ENCODE measurements at places on chromosomes 5 and 9. TPM values are rescaled to one million over a fixed set of nuclear protein-coding genes. Genes with fewer than 3 reads are reported as not detected.

The C9 gene
- not detected for total RNA-seq

- no peaks in the 10 kb centered on the region for H3K4me1 ChIP-seq
- no peak overlapping the region for H3K27ac ChIP-seq
- H3K4me3 ChIP-seq = no peak overlapping the region
Measured at GRCh38 chr5:128631771-128632170, 93.7 kb upstream of the FBN2 start.

The TMEM252 gene
- not detected for total RNA-seq

The SVEP1 gene
- total RNA-seq = not detected

GRCh38 chr9:112218908-112219307 lies 43.8 kb upstream of the SUSD1 start:
- DNase-seq = peak; percentile 13
- no peak overlapping the region for H3K4me3 ChIP-seq
- H3K4me1 ChIP-seq = peaks cover 35% of the 10 kb centered on the region

The MAST4 gene
- 5.4 TPM for total RNA-seq

GRCh38 chr5:115392611-115393010 lies 96.2 kb upstream of the CCDC112 start:
- peaks cover 3% of the 10 kb centered on the region for H3K27me3 ChIP-seq
- no peaks in the 10 kb centered on the region for H3K36me3 ChIP-seq
- no peak overlapping the region for H3K4me3 ChIP-seq
- H3K4me1 ChIP-seq = no peaks in the 10 kb centered on the region
- no peak overlapping the region for H3K27ac ChIP-seq
- no peak for DNase-seq

The CTXN3 gene
- not detected for total RNA-seq

- no peaks in the 10 kb centered on the region for H3K27me3 ChIP-seq
- H3K36me3 ChIP-seq = no peaks in the 10 kb centered on the region
- H3K4me1 ChIP-seq = no peaks in the 10 kb centered on the region
Measured at GRCh38 chr5:90802474-90803317, 244.1 kb downstream of the ADGRV1 start.

The HAPLN1 gene
- not detected for total RNA-seq

The FAM221B gene
- total RNA-seq = not detected

GRCh38 chr5:22751536-22751935 lies 101.6 kb downstream of the CDH12 start:
- H3K36me3 ChIP-seq = no peaks in the 10 kb centered on the region
- no peak overlapping the region for H3K27ac ChIP-seq
- no peaks in the 10 kb centered on the region for H3K27me3 ChIP-seq
- H3K4me1 ChIP-seq = no peaks in the 10 kb centered on the region
- no peak for DNase-seq
- no peak overlapping the region for H3K4me3 ChIP-seq

The SLC25A48 gene
- total RNA-seq = not detected

DNA sequence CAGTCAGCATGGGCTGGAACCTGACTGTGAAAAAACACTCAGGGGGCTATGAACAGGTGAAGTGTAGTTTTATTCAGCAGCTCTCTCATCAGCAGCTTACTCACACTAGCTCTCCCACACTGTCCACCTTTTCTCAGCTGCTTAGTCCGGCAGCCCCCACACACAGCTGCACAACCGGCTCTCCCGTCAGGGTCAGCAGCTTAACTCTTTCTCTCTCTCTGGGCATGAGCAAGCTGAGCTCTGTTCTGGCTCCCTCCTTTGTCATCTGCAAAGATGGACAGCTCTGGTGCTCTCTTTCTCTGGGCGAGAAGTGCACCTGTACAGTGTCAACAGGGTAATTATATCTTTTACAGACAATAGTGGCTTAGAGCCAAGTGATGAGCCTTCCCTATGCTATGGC lies 8.2 kb downstream of the DMAC1 start:
- H3K27me3 ChIP-seq = no peaks in the 10 kb centered on the region
- H3K36me3 ChIP-seq = peaks cover 32% of the 10 kb centered on the region
- no peak overlapping the region for H3K4me3 ChIP-seq
- peaks cover 4% of the 10 kb centered on the region for H3K4me1 ChIP-seq

GRCh38 chr5:113373426-113373825 lies 61.4 kb downstream of the TSSK1B start:
- peaks cover 13% of the 10 kb centered on the region for H3K4me1 ChIP-seq
- H3K36me3 ChIP-seq = no peaks in the 10 kb centered on the region
- peaks cover 28% of the 10 kb centered on the region for H3K27me3 ChIP-seq
- H3K27ac ChIP-seq = no peak overlapping the region

The ORM2 gene
- not detected for total RNA-seq

The TRAPPC13 gene
- total RNA-seq = 17.0 TPM

GRCh38 chr9:96279932-96280331 lies 22.0 kb downstream of the HSD17B3 start:
- no peak overlapping the region for H3K4me3 ChIP-seq
- no peaks in the 10 kb centered on the region for H3K4me1 ChIP-seq
- no peak overlapping the region for H3K27ac ChIP-seq
- DNase-seq = no peak

DNA sequence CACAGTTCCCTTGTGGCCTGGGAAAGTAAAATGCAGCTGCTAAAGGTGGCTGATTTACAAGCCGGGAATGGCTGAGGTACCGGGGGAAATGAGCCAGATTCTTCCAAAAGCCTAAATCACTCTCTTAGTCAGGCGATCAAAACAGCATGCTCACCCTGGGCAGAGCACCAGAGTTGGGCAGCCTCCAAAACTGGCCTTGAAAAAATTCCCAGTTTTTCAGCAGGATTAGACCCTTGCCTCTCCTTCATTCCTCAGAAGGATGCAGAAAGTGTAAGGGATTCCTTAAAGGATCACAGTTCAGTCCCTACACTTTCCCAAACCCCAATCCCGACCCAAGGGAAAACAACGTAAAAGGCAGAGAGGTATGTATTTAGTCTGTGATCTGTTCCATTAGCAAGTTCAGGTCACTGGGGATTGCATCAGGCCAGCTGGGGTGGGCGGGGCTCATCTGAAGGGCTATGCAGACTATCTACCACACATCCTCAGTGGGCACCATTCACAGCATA lies 16.9 kb downstream of the TMEM174 start:
- no peaks in the 10 kb centered on the region for H3K36me3 ChIP-seq
- no peak for DNase-seq
- H3K4me3 ChIP-seq = no peak overlapping the region

GRCh38 chr9:99011161-99011709 lies 67.5 kb downstream of the COL15A1 start:
- H3K36me3 ChIP-seq = peaks cover 19% of the 10 kb centered on the region
- peaks cover 6% of the 10 kb centered on the region for H3K27me3 ChIP-seq
- no peak overlapping the region for H3K4me3 ChIP-seq
- peaks cover 11% of the 10 kb centered on the region for H3K4me1 ChIP-seq
- no peak overlapping the region for H3K27ac ChIP-seq
- no peak for DNase-seq

DNA sequence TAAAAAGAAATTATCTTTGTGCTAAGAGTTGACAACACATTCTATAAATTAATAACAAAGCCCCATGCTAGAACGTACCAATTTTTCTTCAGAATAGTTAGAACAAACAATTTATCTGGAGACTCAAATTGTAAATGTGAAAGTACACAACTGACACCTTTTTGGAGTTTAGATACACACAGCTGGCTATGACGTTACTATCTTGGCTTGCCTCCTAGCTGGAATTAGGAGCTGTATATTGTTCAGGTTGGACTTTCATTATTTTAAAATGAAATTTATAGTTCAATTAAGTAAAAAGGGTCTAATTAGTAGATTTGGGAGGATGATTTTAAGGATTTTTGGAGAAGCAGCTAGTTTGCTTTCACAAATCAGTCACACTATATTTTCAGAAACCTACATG lies 393.9 kb upstream of the RIOK2 start:
- no peak for DNase-seq
- no peaks in the 10 kb centered on the region for H3K4me1 ChIP-seq
- H3K27me3 ChIP-seq = no peaks in the 10 kb centered on the region
- no peaks in the 10 kb centered on the region for H3K36me3 ChIP-seq
- H3K4me3 ChIP-seq = no peak overlapping the region

DNA sequence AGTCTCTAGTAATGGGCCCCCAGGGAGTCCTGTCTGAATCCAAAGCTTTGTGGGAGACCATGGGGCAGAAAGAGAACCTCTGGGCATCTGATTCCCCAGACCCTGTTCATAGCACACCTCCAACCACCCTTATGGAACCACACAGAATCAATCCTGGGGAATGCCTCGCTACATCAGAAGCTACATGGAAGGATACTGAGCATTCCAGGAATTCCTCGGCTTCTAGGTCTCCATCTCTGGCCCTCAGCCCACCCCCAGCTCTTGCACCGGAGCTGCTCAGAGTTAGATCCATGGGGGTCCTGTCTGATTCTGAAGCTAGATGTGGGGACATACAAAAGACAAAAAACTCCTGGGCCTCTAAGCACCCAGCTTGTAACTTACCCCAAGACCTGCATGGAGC lies 28.4 kb downstream of the VCP start:
- no peak overlapping the region for H3K4me3 ChIP-seq
- DNase-seq = no peak
- H3K27ac ChIP-seq = no peak overlapping the region
- no peaks in the 10 kb centered on the region for H3K4me1 ChIP-seq
- H3K27me3 ChIP-seq = no peaks in the 10 kb centered on the region

The TTLL11 gene
- total RNA-seq = 2.4 TPM

GRCh38 chr9:127985011-127985410 lies 4.2 kb upstream of the EEIG1 start:
- no peaks in the 10 kb centered on the region for H3K27me3 ChIP-seq
- H3K4me1 ChIP-seq = peaks cover 28% of the 10 kb centered on the region
- H3K36me3 ChIP-seq = no peaks in the 10 kb centered on the region
- H3K27ac ChIP-seq = no peak overlapping the region
- H3K4me3 ChIP-seq = no peak overlapping the region
- no peak for DNase-seq

The OMD gene
- not detected for total RNA-seq

DNA sequence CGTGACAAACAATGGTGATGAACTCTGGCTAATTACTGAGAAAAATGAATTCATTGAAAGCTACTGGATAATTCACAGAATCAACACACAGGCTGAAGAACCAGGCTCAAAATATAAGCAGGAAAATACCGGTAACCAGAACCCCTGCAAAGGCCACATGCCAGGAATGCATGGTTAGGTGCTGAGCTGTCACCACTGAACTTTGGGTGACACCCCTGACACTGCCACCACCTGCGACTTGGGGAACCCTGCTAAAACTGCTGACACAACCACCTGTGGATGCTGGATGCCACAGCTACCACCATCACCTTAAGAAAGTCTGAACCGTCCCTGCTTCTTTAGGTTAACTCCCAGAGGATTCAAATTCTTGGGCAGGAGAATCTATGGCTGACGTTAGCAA lies 72.0 kb upstream of the NR4A3 start:
- no peaks in the 10 kb centered on the region for H3K36me3 ChIP-seq
- H3K4me1 ChIP-seq = no peaks in the 10 kb centered on the region
- H3K27me3 ChIP-seq = peaks cover 15% of the 10 kb centered on the region

The ABO gene
- total RNA-seq = 0.14 TPM

DNA sequence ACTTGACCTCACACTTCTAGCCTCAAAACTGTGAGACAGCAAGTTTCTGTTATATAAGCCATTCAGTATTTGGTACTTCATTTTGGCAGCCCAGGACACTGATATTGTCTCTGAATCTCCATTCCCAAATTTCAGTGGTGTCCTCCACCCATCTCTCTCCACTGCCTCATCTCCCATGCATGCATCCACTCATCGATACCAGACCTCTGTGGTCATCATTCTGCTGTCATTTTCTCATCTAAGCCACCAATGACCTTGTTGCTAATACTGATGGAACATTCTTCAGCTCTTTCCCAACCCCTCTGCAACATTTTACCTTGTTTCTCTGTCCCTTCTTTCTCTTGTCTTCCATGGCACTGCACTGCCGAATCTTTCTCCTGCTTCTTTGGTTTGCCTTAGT lies 221.8 kb downstream of the SNX18 start:
- peaks cover 22% of the 10 kb centered on the region for H3K4me1 ChIP-seq
- H3K27ac ChIP-seq = no peak overlapping the region
- H3K27me3 ChIP-seq = peaks cover 16% of the 10 kb centered on the region
- H3K36me3 ChIP-seq = no peaks in the 10 kb centered on the region
- DNase-seq = no peak
- no peak overlapping the region for H3K4me3 ChIP-seq

The MARCOL gene
- not detected for total RNA-seq

The RASGEF1C gene
- not detected for total RNA-seq

- H3K4me1 ChIP-seq = peaks cover 9% of the 10 kb centered on the region
- H3K36me3 ChIP-seq = peaks cover 53% of the 10 kb centered on the region
- H3K4me3 ChIP-seq = no peak overlapping the region
- H3K27me3 ChIP-seq = no peaks in the 10 kb centered on the region
Measured at GRCh38 chr9:124399968-124400940, 15.0 kb downstream of the PSMB7 start.

GRCh38 chr5:56330167-56330566 lies 97.0 kb upstream of the ANKRD55 start:
- H3K36me3 ChIP-seq = peaks cover 25% of the 10 kb centered on the region
- no peaks in the 10 kb centered on the region for H3K27me3 ChIP-seq
- peak overlapping the region; percentile 89 for H3K27ac ChIP-seq
- peak overlapping the region; percentile 34 for H3K4me3 ChIP-seq
- peaks cover 56% of the 10 kb centered on the region for H3K4me1 ChIP-seq

The RAB3C gene
- total RNA-seq = not detected

GRCh38 chr5:81161012-81161601 lies 72.0 kb upstream of the CKMT2 start:
- H3K36me3 ChIP-seq = no peaks in the 10 kb centered on the region
- no peak overlapping the region for H3K4me3 ChIP-seq
- no peak for DNase-seq
- H3K4me1 ChIP-seq = peaks cover 18% of the 10 kb centered on the region
- no peaks in the 10 kb centered on the region for H3K27me3 ChIP-seq
- H3K27ac ChIP-seq = no peak overlapping the region

GRCh38 chr9:2093920-2094597 lies 78.9 kb downstream of the SMARCA2 start:
- no peak overlapping the region for H3K4me3 ChIP-seq
- H3K4me1 ChIP-seq = peaks cover 8% of the 10 kb centered on the region
- DNase-seq = no peak

The C1QTNF2 gene
- not detected for total RNA-seq

The DAPK1 gene
- total RNA-seq = 38.6 TPM

- H3K4me1 ChIP-seq = peaks cover 37% of the 10 kb centered on the region
- DNase-seq = peak; percentile 36
- H3K27me3 ChIP-seq = no peaks in the 10 kb centered on the region
- peak overlapping the region; percentile 98 for H3K4me3 ChIP-seq
- peaks cover 55% of the 10 kb centered on the region for H3K36me3 ChIP-seq
Measured at GRCh38 chr9:127426756-127427155, 2.6 kb downstream of the ZNF79 start.

The SETD9 gene
- total RNA-seq = 13.1 TPM

All from activated T-helper 2 cell treated with anti-CD3 and anti-CD28 coated beads, Interferon-gamma antibody, Interleukin-2, Interleukin-4, amounts not matched to agents 10 μg/mL and 5 μg/mL and 100 μg/mL, durations not matched to agents 14 hours and 24 hours and 36 hours (primary cell).